Left hindlimb (tissue), 1 donor: ENCODE measurements at places on chromosomes 3 and 15.

- DNase-seq: no peak
Measured at GRCh38 chr3:188207941-188208515, 54.1 kb downstream of the LPP start.

- no peak for DNase-seq
Measured at GRCh38 chr3:104273046-104273649, 1093.6 kb upstream of the ALCAM start.

DNA sequence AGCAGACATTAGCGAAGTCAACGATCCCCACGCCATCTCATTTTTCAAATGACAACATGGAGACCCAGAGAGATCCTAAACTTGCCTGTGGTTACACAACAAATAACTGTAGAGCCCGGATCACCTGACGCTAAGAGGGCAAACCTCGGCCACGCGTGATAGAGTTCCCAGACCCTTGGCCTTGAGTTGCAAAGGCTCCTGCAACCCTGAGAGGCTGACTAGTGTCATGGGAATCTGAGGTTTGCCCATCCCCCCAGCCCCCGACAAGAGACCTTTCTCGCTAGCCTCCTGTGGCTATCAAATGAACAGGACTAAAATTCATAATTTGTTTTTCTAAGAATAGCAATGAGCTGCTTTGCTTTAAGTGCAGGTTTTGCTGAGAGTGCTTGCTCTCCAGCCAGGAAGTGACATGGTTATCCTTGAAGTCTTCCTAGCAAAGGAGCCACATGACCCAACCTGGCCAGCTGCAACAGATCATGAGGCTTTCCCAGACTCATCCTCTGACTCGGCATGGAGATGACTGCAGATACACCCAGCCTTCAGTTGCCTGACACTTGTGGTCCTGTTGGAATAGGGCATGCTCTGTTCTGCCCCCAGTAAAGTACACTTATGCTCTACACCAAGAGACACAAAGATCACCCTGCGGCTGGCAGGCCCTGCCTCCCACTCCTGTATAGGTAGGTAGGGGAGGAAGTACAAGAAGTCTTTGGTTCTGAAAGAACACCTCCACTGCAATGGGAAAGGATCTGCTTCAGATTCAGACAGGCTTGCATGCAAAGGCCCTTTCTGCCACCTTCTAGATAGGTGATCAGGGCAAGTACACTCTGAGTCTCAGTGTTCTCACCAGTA lies 36.0 kb downstream of the MCF2L2 start:
- DNase-seq: no peak

DNA sequence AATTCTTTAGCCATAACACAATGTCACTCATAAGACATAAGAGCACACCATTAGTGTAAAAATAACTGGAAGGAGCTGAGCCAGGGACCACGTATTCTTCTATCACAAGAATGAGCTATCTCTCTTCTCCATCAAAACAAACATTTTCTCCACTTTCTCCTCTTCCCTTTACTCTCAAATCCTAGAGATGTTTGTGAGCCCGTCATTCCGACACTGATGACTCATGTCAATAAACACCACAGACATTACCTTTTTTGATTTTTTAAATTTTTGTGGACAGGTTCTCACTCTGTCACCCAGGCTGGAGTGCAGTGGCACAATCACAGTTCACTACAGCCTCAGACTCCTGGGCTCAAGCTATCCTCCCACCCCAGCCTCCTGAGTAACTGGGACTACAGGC lies 86.6 kb downstream of the MEX3B start:
- no peak for DNase-seq

GRCh38 chr3:136989781-136990524 lies 32.2 kb downstream of the IL20RB start:
- DNase-seq: no peak

DNA sequence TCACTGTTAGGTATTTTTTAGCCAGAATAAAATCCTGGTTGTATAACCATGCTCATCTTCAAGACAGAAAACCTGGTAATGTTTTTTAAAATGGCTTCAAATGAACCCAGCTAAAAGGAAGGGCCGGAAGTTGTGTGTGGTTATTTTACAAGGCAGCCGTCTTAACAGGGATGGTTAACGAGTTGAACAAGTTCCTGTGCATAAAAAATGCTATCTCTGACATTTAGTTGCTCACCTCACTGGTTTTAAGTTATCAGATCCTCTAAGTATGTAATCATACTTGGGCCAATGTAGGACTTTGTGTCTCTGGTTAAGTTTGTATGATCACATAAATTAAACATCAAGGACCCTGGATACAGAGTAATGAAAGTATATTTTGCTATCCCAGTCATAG lies 2.1 kb downstream of the ATP11B start:
- DNase-seq: no peak
